ENCODE measurements at places on chromosomes 6 and 20.

- no peak for DNase-seq
These were observed 883.6 kb upstream of the FLRT3 start for GRCh38 chr20:15220778-15221565.

GRCh38 chr6:36735110-36736071 is 37.8 kb downstream of the RAB44 start:
- no peak for DNase-seq

DNA sequence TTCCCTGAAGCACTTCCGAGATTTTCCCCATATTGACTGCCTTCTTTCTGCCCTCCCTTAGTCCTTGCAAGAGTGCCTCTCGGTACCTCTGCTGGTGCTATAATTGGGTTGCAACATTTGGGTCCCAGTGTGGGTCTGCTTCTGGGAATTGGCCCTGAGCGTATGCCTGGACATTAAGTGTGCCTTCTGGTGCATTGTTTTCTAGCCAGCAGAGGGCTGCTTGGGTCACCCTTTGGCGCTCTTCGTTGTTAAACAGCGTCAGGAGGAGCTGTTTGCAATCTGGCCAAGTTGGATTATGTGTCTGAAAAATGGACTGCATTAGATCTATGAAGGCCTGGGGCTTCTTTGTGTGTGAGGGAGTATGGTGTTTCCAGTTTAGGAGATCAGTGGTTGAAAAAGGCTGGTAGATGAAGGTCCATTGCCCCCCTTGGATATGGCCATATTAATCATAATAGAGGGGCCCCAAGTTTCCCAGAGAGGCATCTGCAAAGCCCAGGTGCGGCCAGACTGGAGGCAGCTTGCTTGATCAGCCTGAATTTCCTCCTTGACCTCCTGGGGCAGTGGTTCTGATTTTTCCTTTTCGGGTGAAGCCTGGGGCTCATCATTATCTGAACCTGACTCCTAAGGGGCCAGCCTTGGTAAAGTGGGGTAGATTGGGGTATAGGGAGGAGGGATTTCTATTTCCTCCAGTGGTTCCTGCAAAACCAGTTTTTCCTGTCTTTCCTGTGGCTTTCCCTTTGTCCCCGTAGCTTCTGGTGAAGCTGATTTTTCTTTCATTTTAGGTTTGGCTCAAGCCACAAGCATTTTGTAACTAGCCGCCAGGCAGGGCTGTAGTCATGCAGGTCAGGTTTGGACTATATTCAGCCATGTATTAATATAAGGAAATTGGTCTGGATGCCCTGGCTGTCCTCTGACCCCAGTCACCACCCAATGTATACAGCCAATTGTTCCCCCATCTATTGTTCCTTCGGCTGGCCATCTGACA is 85.4 kb upstream of the GPR6 start:
- DNase-seq: peak; percentile 12

DNA sequence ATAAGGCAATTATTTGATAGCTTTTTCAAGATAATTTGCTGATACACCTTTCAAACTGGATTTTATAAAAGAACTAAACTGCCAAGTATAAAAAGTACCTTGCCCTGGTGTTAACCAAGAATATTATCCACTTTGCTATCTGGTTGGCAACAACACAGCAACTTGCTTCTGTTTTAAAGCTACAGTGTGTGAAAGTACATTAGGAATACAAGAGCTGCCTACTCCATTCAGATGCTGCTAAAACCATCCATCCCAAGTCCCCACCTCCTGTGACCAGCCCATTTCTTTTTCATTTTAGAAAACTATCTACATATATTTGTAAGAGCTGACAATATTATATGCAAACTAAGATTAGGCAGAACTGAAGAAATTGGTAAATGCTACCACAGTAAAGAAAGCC is 12.8 kb downstream of the CLDN20 start:
- no peak for DNase-seq

DNA sequence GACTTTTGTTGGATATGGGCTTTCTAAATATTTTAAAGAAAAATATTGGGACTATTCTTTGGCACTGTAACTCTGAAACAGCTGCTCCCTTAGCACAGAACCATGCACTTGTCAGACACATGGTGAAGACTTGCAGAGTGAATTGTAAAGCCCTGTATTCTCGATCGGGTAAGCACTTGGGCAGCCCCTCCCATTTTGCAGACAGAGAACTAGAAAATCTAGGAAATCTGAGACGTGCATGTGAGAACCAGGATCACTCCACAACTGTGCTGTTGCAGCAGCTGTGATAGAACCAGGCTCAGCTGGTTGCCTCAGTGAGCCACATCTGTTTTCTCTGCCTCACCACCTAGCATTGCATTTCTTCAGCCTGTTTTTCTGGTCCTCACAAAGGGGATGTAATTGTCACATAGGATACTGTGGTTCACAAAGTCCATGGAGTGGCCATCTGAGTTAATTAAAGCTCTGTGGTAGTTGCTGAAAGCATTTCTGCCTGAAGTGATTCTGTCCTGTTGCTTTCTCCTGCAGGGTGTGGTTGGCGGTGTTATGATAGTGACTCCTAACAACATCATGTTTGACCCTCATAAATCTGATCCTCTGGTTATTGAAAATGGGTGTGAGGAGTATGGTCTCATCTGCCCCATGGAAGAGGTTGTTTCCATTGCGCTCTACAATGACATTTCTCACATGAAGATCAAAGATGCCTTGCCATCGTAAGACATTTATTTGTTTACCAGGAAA is 71.8 kb upstream of the HINT3 start:
- no peak for DNase-seq

GRCh38 chr6:26272171-26272637 is 92.8 kb upstream of the BTN3A2 start:
- DNase-seq: no peak

- DNase-seq: peak; percentile 68
These were observed 25.8 kb downstream of the NKAIN2 start for GRCh38 chr6:123829302-123829953.

DNA sequence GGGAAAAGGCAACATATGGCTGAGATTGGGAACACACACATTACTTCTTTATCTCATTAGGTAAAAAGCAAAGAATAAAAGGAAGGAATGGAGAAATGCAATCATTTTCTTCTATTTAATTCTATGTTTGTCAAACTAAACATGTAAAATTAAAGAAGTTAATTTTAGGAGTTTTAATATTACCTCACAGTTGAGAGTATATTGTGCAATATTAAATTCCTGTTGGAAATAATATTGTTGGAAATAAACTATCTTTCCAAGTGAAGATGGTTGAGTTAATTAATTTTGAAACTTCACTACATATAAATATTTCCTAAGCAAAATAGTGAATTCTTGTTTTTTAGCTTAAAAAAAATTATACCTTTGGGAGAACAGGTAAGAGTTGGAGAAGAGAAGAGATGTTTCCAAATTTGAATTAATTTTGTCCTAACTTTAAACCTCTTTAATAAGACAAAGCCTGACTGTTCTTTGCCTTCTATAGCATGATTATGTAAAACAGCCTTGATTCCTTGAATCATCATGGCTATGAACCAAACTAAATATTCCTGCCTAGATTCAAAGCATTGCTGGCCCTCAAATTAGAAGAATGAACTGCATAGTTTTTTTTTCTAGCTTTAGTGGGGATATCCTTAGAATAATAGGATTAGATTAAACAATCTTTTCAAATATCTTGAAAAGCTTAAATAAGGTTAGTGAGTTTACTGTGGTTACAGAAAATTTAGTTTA is 1349.1 kb upstream of the ADGRB3 start:
- no peak for DNase-seq

- no peak for DNase-seq
These were observed 23.2 kb downstream of the HLA-DPA1 start for GRCh38 chr6:33050014-33050810.

DNA sequence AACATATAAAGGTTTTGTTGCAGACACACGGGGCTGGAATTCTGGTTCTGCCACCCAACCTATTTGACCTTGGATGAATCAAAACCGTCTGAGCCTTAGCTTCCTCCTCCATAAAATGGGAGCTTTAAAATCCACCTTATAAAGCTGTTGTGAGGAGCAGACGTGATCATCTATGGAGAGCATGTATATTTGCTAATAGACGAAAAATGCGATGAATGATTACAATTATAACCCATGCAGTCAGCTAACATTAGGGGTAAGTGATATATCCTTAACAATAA is 586 bp upstream of the NUP153 start:
- no peak for DNase-seq

DNA sequence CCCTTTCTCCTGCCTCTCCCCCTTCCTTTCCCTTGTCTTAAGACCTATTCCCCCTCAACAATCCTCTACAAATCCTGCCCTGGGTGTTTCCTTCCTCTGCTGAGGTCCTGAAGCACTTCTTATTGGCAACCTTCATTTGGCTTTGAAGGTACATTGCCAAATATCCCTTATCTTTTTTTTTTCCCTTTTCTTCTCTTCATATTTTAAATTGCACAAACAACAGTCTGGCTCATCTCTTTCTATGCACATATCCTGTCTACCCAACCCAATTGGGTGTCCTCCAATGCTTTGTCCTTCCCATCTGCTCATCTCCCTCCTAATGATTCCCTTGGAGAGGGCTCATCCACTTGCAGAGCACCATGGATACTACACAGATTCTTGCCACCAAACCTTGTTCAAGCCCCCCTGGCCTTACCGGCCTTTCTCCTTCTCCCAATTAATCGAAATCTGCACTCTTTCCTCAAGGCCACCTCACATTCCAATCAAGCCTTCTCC is 537.9 kb upstream of the JARID2 start:
- no peak for DNase-seq

DNA sequence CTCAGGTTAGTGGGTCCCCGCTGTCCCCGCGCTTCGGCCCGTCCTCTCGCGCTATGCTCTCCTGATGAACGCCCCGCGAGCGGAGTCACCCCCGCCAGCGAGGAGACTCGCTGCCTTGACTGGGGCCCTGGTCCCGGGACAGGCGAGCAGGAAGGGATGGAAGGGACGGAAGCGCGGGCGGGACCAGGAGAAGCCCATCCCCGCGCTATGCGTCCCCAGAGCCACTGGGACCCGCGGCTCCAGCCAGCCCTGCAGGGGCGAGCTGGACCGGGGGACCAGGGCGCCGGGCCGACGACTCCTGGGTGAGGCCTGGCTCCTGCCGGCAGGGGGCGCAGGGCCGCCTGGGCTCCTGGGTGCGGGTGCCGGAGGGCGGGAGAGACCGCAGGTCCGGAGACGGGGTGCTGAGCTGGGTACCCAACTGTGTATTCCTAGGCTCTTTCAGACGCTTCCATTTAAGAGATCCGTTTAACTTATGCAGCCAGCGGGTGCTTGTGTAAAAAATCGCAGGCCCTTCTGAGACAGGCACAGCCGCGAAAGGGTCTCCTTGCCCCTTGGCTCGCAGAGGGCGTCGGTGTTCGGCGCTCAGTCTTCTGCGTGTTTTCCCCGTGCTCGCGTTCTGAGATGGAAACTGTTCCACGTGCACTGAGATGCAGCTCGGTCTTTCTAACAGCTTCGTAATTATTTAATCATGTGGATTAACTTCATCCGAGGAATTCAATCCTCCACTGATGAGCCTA is 580 bp upstream of the SYCP2 start:
- no peak for DNase-seq

- DNase-seq: no peak
These were observed 26.2 kb downstream of the TOP1 start for GRCh38 chr20:41054847-41055230.

- DNase-seq: no peak
These were observed 10.8 kb upstream of the EEF1E1 start for GRCh38 chr6:8113131-8113654.

DNA sequence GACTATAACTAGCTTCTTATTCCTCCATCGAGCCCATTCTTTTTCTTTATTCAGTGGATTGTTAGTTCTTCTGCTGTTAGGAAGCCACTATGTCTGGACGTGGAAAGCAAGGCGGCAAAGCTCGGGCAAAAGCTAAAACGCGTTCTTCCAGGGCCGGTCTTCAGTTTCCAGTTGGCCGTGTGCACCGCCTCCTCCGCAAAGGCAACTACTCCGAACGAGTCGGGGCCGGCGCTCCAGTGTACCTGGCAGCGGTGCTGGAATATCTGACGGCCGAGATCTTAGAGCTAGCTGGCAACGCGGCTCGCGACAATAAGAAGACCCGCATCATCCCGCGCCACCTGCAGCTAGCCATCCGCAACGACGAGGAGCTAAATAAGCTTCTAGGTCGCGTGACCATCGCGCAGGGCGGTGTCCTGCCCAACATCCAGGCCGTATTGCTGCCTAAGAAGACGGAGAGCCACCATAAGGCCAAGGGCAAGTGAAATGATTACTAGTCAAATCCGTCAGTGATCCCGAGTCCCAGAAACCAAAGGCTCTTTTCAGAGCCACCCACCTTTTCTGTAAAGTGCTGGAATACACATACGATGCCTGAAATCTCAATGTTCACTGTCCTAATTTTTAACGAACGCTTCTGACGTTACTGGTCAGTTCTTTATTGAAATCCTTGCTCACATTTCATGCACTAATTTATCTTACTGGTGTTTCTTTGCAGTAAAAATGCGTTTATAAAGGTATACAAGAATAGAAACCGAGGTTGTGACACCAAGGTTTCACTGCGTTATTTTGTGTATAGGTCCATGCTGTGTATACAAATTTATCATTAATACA is 129.9 kb downstream of the HFE start:
- no peak for DNase-seq
